ENCODE measurements at places on chromosomes 3 and 15.

- DNase-seq = peak; percentile 24
Measured at GRCh38 chr3:186476044-186476468, 68.1 kb downstream of the CRYGS start.

DNA sequence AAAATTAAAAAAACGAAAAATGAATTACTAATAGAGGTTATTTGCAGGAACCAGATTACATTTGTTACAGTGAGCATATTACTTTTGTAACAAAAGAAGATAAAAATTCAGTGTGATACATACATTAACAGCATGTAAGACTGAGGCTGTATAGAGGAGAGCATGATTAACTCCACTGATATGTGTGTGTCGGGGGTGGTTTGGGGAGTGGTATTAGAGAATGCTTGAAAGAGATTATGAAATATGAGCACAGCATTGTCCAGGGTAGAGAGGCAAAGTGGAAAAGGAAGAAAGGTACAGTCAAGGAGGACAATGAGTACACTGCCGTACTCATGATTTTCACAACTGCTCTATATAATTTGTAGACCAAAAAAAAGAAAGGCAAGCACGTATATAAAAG, 62.9 kb upstream of the LRRFIP2 start:
- DNase-seq = no peak

GRCh38 chr3:9362731-9363530, at the start of gene THUMPD3:
Gene THUMPD3 (plus strand): TSS chr3:9363054. CDS start chr3:9365069, 2,015 bp downstream.
- peak; percentile 84 for DNase-seq

- no peak for DNase-seq
Measured at GRCh38 chr3:183883291-183884096, 1.2 kb downstream of the PARL start.

DNA sequence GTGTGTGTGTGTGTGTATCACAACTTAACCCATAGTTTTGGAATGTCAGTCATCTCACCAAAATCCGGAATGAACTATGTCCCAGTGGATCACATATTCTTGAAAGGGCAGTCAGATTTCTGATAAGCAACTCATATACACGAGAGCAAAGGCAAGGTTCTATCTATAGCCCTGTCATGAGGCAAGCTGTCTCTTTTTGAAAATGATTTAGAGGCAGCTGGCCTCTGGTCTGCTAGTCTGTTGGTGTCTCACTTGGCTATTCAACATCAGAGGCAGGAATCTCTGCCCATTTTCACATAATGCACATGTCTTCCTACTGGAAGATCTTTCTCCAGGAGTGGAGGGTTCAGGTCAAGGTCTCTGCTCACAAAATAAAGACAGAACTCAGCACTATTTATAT, 79.8 kb downstream of the CNTN6 start:
- no peak for DNase-seq

GRCh38 chr3:130442284-130442683, 74.7 kb upstream of the COL6A6 start:
- no peak for DNase-seq

DNA sequence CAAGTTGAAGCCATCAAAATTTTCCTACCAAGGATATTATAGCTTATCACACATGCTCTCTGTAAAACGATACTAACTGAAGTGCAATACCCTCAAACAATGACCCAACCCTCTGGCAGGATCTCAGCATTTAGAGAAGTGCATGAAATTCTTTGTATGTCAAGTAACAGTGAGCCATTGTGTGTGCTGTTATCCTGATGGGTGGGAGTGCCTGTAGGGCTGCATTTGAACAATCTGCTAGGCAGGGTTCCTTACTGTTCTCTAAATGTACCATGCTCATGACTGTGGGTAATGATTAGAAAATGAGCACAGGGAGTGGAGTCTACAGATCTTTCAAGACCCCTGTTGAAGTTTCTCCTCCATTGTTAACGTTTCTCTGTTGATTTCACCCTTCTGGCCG, 398.1 kb downstream of the NSUN3 start:
- DNase-seq = no peak

- no peak for DNase-seq
Measured at GRCh38 chr3:131142580-131142979, 115.9 kb downstream of the NEK11 start.

GRCh38 chr15:68277131-68277602, 378 bp upstream of the FEM1B start:
- no peak for DNase-seq

- no peak for DNase-seq
Measured at GRCh38 chr3:171301002-171301401, 159.2 kb downstream of the TNIK start.

GRCh38 chr15:66931768-66932633, 133.4 kb upstream of the SMAD3 start:
- no peak for DNase-seq

DNA sequence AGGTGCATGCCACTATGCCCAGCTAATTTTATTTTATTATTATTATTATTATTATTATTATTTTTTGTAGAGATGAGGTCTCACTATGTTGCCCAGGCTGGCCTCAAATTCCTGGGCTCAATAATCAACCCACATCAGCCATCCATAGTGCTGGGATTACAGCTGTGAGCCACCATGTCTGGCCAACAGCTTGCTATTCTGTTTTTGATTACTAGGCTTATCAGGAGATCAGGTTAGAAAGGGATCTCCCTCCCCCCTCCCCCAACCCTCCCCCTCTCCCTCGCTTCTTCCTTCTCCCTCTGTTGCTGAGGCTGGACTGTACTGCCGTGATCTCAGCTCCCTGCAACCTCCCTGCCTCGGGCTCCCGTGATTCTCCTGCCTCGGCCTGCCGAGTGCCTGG, 8.6 kb downstream of the CLN6 start:
- no peak for DNase-seq

DNA sequence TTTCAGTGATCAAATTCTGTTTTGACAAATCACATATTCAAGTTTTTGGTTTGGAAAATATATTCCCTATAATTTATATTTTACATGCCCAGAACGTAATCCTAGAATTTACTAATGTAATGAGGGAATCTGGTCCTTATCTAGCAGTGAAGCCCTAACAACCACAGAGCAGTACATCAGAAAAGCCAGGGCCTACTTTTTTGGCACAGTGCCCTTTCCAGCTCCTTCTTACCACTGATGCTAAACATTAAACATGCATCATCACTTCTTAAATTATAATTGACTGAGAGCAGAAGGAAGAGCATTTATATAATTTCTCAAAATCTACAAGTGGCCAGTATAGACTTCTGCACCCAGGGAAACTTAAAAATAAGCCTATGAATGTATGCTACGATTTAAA, 66.7 kb downstream of the FBXL22 start:
- DNase-seq = no peak

DNA sequence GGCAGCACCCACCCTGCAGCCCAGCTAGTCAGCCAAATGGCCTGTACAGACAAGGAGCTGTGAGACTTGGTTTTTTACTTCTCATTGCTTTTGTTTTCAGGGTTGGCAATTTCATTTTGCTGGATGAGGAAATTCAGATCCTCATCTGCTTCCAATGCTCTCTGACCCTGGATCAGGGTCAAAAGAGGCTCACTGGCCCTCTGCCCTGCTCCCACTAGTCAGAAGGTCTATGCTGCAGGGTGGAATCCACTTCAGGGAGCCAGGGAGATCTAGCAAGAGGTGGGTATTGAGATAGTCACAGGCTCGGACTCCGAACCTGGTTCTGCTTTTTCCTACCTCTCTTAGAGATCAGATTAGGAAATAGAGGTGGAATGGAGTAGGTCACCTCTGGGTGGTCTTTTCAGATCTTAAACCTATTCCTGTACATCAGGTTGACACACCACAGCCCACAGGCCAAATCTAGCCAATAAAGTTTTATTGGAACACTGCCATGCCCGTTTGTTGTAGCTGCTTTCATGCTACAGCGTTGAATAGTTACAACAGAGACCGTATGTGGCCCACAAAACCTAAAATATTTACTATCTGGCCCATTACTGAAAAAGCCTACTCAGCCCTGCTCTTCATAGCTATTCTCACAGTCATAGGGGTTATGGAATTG, 26.4 kb upstream of the GLCE start:
- DNase-seq = no peak

GRCh38 chr3:84439476-84439875, 519.3 kb upstream of the CADM2 start:
- no peak for DNase-seq

GRCh38 chr3:39325236-39325635, 4.3 kb upstream of the CCR8 start:
- no peak for DNase-seq

- DNase-seq = no peak
Measured at GRCh38 chr3:17133632-17134545, 249.1 kb downstream of the PLCL2 start.

DNA sequence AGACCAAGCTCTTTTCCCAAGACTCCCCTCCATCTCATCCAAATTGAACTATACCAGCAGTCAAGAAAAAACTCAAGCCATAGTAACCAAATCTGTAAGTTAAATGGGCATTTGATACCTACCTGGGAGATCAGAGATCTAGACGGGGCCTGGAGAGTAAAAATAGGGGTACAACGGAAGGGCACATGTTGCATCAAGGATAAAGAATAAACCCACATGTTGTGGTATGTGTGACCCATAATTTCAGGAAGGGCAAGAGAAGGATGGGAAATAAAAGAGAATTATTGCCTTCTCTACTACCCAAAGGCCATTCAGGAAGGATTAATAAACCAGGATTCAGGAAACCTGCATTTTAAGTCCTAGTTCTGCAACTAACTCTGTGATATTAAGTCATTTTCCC, 1.5 kb downstream of the TEX55 start:
- DNase-seq = no peak

DNA sequence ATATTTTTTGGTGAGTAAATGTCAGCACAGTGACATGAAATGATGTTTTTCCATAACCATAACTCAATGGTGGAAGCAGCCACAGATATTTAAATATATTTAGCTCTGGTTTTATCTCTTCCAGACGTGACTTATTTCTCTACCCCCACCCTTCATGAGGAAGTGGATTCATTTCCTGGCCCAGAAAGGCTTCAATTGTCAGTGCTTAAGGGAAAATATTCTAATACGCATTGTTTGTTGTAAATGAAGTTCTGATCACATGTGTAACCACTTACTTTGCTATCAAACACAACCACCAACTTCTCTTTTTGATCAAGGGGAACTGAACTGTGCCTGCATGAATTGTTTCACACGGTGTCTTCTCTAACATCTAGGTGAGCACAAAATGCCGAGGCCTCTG, 14.0 kb downstream of the CLDN16 start:
- no peak for DNase-seq

DNA sequence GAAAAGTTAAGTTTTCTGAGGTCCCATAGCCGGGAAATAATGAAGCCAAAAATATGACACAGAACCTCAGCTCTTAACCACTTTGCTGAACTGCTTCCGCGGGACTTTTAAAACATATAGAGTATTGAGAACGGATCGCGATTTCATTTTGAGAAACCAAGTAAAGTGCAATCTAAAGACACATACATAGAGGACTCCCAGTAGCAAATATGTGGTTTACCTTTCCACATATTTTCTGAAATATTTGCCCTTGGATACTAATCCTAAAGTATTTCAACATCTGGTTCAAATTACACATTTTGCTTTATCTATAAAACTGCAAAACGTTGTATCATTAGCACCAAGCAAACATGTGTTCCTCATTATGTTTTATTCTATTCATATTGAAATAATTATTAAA, 776.5 kb downstream of the ROBO2 start:
- DNase-seq = no peak

DNA sequence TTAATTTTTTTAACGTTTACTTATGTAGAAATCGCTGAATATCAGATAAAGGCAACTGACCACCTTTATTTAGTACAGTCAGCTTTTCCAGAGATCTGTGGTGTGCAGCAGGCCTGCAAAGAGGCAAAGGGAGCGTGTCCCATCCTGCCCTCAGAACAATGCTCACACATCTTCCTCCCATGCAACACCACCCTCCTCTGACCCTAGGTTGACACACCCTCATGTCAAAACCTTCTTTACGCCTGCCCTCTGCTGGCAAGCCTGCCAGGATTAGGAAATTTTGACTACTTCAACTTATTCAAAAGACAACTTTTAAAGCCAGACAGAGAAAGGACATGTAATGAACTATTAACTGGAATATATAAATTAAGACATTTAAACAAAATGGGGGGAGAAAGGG, 513.7 kb downstream of the FOXP1 start:
- DNase-seq = no peak

GRCh38 chr3:7847021-7847420, 654.6 kb upstream of the LMCD1 start:
- DNase-seq = no peak

- no peak for DNase-seq
Measured at GRCh38 chr3:36842275-36842674, 77.9 kb upstream of the DCLK3 start.

DNA sequence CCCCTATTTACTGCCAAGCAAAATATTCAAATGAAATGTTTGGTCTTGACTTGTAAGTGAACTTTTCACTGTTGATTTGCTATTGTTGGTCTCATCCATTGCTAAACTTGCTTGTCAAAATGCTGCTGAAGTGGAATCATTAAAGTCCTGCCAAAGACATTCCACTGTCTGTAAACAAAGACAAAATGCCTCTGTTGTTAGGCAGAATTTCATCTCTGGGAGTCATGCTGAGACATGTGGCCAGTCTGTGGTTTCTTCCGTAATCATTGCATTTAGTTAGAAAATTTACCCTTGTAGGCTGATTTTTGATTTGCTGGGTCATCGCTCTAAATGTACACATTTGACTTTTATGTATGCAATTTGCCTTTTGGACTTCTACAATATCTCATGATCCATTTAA, 577.7 kb downstream of the MECOM start:
- DNase-seq = no peak

- no peak for DNase-seq
Measured at GRCh38 chr15:48537271-48538113, 108.0 kb downstream of the FBN1 start.

GRCh38 chr3:134464064-134464688, 21.6 kb downstream of the ANAPC13 start:
- DNase-seq = peak; percentile 73

GRCh38 chr15:67063689-67064606, 1.5 kb upstream of the SMAD3 start:
- peak; percentile 73 for DNase-seq

GRCh38 chr3:39639344-39640236, 169.8 kb upstream of the MYRIP start:
- peak; percentile 23 for DNase-seq

- no peak for DNase-seq
Measured at GRCh38 chr15:93372865-93373223, 283.8 kb upstream of the RGMA start.

GRCh38 chr3:53490459-53490968, 3.9 kb upstream of the CACNA1D start:
- DNase-seq = no peak

DNA sequence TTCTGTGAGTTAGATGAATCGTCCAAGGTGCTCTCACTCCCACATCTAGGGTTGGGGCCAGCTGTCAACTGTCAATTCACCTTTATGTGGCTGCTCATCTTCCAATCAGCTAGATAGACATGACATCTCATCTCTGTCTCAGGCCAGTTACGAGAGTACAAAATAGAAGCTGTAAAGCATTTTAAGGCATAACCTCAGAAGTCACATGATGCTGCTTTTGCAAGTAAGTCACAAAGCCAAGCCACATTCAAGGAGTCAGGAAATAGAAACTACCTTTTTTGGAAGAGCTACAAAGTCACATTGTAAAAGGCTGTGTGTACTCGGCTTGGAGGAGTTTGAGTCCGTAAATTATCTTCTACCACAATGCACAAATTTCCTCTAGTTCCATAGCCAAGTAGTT, 5.1 kb upstream of the CCR1 start:
- no peak for DNase-seq
